Naive thymus-derived CD8-positive, alpha-beta T cell (primary cell): ENCODE measurements at places on chromosomes 2 and 18. TPM values are rescaled to one million over a fixed set of nuclear protein-coding genes. Genes with fewer than 3 reads are reported as not detected.

AGXT gene
- polyA plus RNA-seq = not detected

GPN1 gene
- polyA plus RNA-seq = 70.4 TPM

TXNL4A gene
- 213 TPM for polyA plus RNA-seq

NEB gene
- 0.48 TPM for polyA plus RNA-seq

CAPN14 gene
- 0.17 TPM for polyA plus RNA-seq

OR6B2 gene
- not detected for polyA plus RNA-seq

DPYSL5 gene
- polyA plus RNA-seq = not detected

MAP4K4 gene
- 26.6 TPM for polyA plus RNA-seq

ST3GAL5 gene
- polyA plus RNA-seq = 17.3 TPM

CDK5R2 gene
- polyA plus RNA-seq = not detected

AKAIN1 gene
- polyA plus RNA-seq = not detected

AMER3 gene
- polyA plus RNA-seq = not detected

CENPA gene
- polyA plus RNA-seq = not detected

NPHP1 gene
- polyA plus RNA-seq = 0.40 TPM

EVX2 gene
- not detected for polyA plus RNA-seq

SLC9A4 gene
- not detected for polyA plus RNA-seq

ALPI gene
- not detected for polyA plus RNA-seq

MYO7B gene
- not detected for polyA plus RNA-seq

COL4A3 gene
- not detected for polyA plus RNA-seq

CXCR1 gene
- polyA plus RNA-seq = not detected

MOB4 gene
- polyA plus RNA-seq = 23.6 TPM

NFATC1 gene
- polyA plus RNA-seq = 17.4 TPM

VIT gene
- polyA plus RNA-seq = not detected

TUBA3D gene
- polyA plus RNA-seq = not detected

HDHD2 gene
- 45.2 TPM for polyA plus RNA-seq

KATNAL2 gene
- polyA plus RNA-seq = 1.1 TPM

TAF1B gene
- polyA plus RNA-seq = 13.1 TPM

MALL gene
- polyA plus RNA-seq = not detected

GCFC2 gene
- polyA plus RNA-seq = 34.5 TPM

TXNDC2 gene
- not detected for polyA plus RNA-seq

CDCA7 gene
- 1.2 TPM for polyA plus RNA-seq

INHA gene
- polyA plus RNA-seq = not detected

VWC2L gene
- polyA plus RNA-seq = not detected

PASK gene
- 69.9 TPM for polyA plus RNA-seq

VWA3B gene
- 0.63 TPM for polyA plus RNA-seq

ANKRD30BL gene
- not detected for polyA plus RNA-seq

CPLX4 gene
- polyA plus RNA-seq = not detected

DSEL gene
- polyA plus RNA-seq = 5.5 TPM

CYP27C1 gene
- polyA plus RNA-seq = not detected

CRYGC gene
- not detected for polyA plus RNA-seq

MOGAT1 gene
- polyA plus RNA-seq = not detected

LOXHD1 gene
- polyA plus RNA-seq = not detected

ACMSD gene
- polyA plus RNA-seq = not detected

TRABD2A gene
- polyA plus RNA-seq = 104 TPM

RNU2-63P gene
- not detected for polyA plus RNA-seq

GMPPA gene
- polyA plus RNA-seq = 22.0 TPM

ANKRD44 gene
- polyA plus RNA-seq = 85.8 TPM

SCN3A gene
- polyA plus RNA-seq = not detected

SERPINB3 gene
- polyA plus RNA-seq = not detected

CD28 gene
- 29.3 TPM for polyA plus RNA-seq

ZNF532 gene
- 0.07 TPM for polyA plus RNA-seq

OSBPL6 gene
- polyA plus RNA-seq = not detected

MC5R gene
- not detected for polyA plus RNA-seq
